ENCODE measurements at places on chromosomes 4 and X.

DNA sequence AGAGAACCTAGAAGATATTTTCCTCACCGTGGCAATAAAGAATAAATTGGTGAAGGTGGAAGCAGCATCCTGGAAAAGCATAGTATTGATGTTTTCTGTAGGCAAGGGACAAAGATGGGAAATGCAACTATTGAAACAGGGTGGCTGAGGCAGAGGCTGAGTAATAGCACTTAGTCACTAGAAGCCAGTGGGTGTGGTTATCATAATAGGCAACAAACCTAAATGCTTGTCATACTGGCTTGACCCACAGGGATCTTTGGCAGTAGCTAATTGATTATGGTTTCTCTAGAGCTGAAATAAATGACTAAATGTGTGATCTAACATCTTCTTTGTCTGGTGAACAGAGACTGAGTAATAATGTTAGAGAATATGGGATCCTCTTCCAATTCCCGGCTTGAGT lies 353.6 kb upstream of the RPS6KA3 start:
- DNase-seq, result no peak

- DNase-seq, result no peak
Observed at GRCh38 chrX:45134775-45135174, 65.9 kb downstream of the DIPK2B start.

GRCh38 chr4:141371206-141371605 lies 150.5 kb downstream of the ZNF330 start:
- no peak for DNase-seq

GRCh38 chr4:158159718-158160094 lies 13.1 kb downstream of the GASK1B start:
- DNase-seq, result no peak

GRCh38 chr4:51843309-51844152 lies 578 bp downstream of the DCUN1D4 start:
- no peak for DNase-seq

GRCh38 chr4:185920171-185920570 lies 108.2 kb upstream of the SORBS2 start:
- no peak for DNase-seq

GRCh38 chrX:20143561-20143960 lies 1.9 kb upstream of the EIF1AX start:
- DNase-seq, result no peak

GRCh38 chr4:136036744-136037143 lies 1495.5 kb downstream of the PCDH18 start:
- DNase-seq, result no peak
